AML-193 (cell line): ENCODE measurements at places on chromosomes 3 and 15.
A peak's percentile ranks its signal among the peaks of the same experiment; 100 is the strongest.

DNA sequence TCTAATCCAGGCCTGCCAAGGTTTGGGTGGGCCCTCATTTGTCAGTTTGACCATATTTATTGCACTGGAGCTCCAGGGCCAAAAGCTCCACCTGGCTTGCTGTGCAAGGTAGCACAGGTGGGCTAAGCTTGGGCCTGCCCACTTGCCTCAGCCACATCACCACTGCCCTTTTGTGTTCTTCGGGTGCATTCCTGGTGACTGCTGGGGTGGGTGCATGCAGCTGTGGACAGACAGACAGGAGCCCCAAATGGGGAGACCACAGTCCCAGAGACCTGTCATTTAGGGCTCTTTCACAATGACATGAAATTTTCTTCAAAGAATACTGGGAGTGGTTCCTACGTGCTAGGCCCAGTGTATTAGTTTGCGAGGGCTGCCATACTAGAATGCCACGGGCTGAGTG lies 2.7 kb downstream of the MESP2 start:
- DNase-seq = no peak

- DNase-seq = no peak
Observed at GRCh38 chr3:194984066-194984465, 286.9 kb downstream of the XXYLT1 start.

GRCh38 chr3:139940622-139941021 lies 5.6 kb downstream of the CLSTN2 start:
- no peak for DNase-seq

DNA sequence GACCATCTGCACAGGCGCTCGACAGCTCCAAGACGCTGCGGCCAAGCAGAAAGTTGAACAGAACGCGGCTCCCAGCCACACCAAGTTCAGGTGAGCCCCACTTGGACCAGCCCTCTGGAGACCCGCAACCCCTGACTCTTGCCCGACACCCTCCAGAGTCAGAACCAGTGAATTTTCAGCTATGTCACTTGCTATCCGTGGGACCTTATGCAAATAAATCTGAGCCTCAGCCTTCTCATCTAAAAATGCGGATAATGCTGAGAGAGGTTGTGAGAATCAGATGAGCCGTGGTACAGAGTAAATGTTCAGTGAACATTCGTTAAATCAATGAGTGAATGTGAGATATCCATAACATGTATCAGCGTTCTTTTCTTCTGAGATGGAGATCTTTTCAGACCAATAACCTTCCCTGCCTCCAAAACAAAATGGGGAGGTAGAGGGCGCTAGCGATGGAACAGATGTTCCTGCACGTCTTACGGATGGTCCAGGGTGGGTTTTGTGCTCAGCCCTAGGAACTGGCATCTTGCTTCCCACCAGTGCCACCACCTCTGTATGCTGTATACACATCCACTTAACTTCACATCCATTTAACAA lies 524 bp downstream of the MRPS11 start:
- DNase-seq = no peak

DNA sequence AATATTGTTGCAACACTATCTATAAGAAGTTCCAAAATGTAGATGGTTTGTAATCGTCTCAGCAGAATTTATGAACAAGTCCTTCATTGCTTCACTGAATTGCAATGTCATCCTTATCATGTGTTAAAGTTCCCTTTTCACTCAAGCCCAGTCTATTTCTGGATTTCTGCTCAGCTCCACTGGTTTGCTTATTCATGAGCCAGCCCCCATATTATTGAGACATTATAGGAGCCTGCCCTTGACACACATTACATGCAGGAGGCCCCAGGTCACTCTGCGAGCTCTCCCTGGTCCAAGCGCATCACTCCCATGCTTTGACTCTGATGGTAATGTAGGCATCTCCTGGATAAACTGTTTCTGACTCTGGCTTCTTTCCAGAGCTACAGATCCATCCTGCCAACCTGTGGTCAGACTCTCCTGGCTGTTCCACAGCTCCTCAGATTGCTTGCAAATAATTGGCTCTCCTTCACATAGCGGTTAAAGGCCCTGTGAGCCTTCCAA lies 56.9 kb downstream of the ABTB1 start:
- DNase-seq = peak; percentile 98

DNA sequence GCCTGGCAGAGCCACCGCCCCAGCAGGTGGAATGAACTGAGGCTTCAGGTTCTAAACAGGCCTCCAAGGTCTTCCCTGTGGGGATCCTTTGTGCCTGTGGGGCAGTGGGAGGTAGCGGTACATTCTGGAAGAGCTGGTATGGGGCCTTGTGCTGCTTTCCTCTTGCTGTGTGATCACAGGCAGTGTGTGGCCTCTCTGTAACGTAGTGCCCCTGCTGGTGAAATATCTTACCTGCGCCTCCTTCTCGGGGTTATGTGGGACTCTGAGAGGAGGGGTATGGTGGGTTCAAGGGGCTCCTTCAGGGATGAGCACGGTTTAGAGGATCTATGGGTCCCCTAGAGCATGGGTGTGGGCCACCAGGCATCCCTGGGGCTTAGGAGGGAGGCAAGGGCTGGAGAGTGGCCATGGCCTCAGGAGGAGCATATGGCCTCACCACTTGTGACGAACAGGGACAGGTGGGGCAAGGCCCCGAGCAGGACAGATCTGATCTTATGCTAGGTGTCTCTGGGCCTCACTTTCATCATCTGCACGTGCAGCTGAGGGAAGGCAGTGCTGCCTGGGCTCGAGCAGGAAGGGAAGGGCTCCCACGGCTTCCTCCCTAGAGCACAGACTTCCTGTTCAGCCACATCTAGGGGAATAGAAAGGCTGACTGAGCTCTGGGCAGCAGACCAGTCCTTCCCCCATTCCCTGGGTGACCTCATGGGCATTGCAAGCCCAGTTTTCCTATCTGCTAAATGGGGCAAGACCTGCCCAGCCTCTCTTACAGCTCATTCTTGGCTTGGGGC lies 1.9 kb upstream of the ALS2CL start:
- DNase-seq = peak; percentile 89

- no peak for DNase-seq
Observed at GRCh38 chr3:140899363-140899762, 42.3 kb upstream of the SLC25A36 start.

DNA sequence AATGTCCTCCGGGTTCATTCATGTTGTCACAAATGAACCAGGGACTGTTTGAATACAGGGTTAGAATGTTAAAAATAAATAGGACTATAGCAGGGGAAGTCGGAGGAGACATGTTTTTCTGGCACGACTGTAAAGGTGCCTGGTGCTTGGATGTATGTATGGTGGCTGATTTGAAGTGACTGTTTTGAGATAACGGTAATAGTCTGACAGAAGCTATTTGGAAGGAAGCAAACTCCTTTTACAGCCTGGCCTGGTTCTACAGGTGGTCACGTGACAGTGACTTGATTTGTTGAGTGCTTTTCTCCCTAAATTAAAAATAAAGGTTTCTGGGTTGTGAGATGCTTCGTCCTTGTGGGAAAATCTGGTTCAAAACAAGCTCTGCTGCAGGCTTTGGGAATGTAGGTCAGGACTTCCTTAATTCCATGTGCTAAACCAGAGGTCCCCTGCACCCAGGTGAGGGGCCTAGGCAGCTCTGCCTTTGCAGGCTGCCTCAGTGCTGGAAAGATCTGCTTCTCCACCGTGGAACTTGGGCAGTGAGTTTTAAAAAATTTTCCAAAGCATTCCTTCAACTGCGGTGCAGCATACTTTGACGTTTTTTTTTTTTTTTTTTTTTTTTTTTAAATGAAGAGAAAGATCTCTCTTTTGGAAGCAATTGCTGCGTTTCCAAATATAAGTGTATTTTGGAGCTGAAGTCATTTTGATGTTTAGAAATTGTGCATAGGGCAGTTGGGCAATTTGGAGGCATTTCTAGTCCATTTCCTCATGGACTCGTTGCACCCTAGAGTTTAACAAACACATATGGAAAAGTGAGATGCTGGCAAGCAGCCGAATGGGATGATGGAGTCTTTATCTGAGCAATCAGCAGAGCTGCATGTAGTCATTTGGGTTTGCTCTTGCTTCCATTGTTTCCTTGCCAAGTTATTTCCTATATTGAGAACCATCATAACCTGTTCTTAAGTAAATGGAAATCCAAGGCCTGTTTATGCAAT lies 30.9 kb downstream of the ITPR1 start:
- no peak for DNase-seq

GRCh38 chr3:162072656-162073164 lies 576.1 kb downstream of the OTOL1 start:
- no peak for DNase-seq

DNA sequence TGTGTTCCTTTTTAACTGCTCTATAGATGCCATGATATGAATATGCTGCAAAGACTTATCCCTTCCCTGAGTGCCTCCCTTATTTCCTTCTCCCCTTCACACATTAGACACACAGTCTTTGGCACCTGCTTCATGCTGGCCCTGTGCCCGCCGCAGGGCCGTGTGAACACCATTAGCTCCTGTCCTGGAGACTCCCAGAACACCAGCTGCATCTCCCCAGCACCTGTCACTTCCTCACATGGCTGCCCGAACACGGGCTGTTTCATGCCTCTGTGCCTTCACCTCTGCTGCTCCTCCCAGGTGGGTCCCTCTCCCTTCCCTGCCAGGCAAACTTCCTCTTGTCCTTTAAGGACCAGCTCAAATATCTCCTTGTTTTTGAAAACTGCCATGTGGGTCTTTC lies 40.5 kb upstream of the SEC13 start:
- DNase-seq = no peak

DNA sequence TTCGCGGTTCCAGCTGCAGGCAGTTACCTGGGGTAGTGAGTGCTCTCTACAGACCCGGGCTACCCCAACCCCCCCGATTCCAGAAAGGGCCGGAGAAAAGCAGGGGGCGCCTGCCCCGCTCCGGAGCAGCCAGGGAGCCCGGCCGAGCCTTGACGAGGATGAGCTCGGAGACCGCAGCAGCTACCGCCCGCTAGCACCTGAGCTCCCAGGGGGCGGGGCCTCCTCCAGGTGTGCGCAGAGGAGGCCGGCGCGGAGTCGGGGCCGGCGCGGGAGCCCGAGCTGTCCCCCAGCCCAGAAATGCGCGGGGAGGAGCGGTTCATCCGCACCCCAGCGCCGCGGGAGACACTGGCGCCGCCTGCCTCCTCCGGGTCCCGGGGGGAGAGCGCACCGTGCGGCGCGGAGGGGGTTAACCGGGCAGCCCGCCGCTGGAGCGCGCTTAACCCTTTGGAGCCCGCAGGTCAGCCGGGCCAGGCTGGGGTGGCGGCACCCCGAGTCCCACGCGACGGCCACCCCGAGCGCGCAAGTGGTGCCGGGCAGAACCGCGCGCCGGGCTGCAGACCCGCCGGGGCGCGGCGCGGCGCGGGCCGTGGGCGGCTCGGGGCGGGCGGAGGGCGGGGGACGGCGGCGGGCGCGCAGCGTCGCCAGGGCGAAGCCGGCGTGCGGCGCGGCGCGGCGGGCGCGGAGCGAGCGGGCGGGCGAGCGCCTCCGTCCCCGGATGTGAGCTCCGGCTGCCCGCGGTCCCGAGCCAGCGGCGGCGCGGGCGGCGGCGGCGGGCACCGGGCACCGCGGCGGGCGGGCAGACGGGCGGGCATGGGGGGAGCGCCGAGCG lies at the start of gene CACNA1D:
Gene CACNA1D, plus strand, starts transcription at position 649 of the 829 bp plus-strand sequence. CDS start 556 bp downstream, outside the sequence.
- no peak for DNase-seq

GRCh38 chr15:36544518-36545466 lies 34.6 kb upstream of the CDIN1 start:
- no peak for DNase-seq

DNA sequence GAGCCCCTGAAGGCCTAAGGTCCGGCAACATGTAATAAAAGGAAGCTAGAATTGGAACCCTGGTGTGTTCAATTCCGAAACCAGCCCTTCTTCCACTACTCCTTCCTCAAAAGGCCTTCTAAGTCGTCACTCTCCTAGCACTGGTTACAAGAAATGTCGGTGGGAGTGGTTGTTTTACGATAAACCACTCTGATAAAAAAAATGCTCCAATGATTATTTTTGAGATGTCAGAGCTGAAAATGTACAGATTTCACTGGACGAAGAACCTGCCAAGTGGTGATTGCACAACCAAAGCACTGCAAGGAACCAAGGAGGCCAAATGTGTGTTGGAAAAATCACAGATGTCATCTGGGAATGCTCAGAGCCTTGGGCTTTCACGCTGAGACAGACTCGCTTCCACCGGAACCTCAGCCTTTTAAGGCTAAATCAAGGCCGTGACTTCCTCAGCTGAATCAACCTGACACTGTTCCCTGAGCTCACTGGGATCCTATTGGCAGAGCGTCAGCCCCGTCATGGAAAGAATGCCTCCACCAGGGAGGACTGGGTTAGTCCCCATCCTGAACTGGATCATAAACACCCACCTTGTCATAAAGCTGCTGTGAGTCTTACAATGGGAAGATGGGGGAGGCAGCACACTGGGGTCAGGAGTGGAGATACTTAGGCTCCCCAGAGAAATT lies 108.1 kb upstream of the THBS1 start:
- DNase-seq = no peak

GRCh38 chr3:70726096-70726938 lies 413.9 kb upstream of the MDFIC2 start:
- no peak for DNase-seq

GRCh38 chr3:150408221-150409124 lies at the start of gene TSC22D2:
TSC22D2 (plus strand) TSS chr3:150408298; CDS start chr3:150409351, 1,053 bp downstream.
- peak; percentile 88 for DNase-seq

GRCh38 chr15:65512189-65512588 lies 5.3 kb downstream of the DPP8 start:
- DNase-seq = no peak

DNA sequence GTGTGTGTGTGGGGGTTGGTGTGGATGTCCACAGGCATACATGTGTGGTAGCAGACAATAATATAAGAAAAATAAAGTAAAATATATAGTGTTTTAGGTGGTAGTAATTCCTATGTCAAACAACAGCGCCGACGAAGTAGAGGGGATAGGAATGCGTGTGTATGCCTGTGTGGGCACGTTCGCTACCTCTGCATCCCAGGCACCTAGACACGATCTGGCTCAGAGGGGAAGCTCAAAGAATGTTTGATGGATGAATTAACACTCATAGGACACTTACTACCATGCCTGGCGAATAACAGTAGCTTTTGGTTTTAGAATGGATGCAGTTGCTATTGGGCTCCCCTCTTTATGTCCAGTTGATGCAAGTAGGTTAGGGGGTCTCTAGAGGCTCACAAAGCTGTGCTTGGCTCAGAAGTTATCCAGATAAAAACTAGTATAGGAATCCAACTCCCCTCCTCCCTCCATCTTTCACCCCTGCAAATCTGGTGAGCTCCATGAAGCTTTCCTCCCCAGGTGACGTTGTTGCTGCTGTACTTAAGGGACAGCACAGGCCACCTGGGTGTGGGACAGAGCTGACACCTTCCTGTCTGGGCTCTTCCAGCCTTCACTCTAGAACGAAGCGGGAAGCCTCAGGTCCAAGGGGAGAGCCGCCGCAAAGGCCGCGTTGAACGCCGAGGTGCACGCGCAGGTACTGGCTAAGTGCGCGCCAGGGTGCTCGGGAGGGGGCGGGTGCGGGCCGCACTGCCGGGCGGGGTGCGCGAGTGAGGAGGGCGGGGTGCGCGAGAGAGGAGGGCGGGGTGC lies 192.6 kb upstream of the LYSMD4 start:
- no peak for DNase-seq

DNA sequence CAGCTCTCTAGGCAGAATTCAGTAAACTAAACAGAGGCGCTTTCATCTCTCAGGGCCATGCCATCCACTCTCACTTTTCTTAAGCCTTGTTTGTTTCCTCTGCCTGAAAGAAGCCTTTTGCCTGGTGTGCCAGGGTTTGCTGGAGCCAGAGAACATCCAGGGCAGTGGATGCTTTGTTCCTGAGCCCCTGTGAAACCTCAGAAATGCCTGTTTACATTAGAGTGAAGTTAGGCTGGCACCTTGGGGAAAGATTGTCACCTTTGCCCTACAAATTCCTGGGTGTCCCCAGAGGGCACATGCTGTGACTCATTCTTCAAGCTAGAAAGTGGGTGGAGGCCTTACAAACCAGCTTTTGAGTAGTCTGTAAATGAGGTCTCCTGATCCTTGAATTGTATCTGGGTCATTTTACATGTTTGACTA lies 10.7 kb upstream of the TRAK1 start:
- no peak for DNase-seq
